ENCODE measurements at places on chromosomes 12 and 14. TPM values are rescaled to one million over a fixed set of nuclear protein-coding genes. Genes with fewer than 3 reads are reported as not detected.

GRCh38 chr12:104310751-104311633 lies 7.5 kb downstream of the EID3 start:
- H3K36me3 ChIP-seq, result peaks cover 7% of the 10 kb centered on the region
- H3K4me1 ChIP-seq, result peaks cover 8% of the 10 kb centered on the region
- DNase-seq, result no peak
- H3K4me3 ChIP-seq, result no peak overlapping the region

GRCh38 chr12:24038211-24038997 lies 88.9 kb upstream of the SOX5 start:
- H3K27me3 ChIP-seq, result no peaks in the 10 kb centered on the region
- H3K36me3 ChIP-seq, result no peaks in the 10 kb centered on the region
- no peak overlapping the region for H3K4me3 ChIP-seq
- DNase-seq, result no peak
- no peaks in the 10 kb centered on the region for H3K4me1 ChIP-seq
- no peak overlapping the region for H3K27ac ChIP-seq

DNA sequence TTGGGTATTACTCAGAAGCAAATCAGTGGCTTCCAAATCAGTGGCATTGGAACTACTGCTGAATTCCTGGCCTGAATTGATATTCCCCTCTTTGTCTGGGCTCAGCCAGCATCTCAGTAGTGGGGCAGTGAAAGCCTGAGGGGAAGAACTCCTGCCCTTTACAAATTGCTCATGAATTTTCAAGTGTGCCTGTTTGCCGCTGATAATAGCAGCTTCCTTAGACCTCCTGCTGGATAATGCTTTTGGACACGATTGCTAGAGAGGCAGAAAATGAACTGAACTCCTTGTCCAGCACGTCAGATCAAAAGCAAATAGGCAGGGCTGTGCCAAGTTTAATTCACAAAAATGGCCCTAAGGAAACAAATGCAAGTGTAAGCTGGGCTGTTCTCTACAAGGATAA lies 91.3 kb upstream of the GZMB start:
- H3K36me3 ChIP-seq, result no peaks in the 10 kb centered on the region
- no peaks in the 10 kb centered on the region for H3K27me3 ChIP-seq
- H3K27ac ChIP-seq, result no peak overlapping the region
- DNase-seq, result no peak
- H3K4me1 ChIP-seq, result no peaks in the 10 kb centered on the region

DNA sequence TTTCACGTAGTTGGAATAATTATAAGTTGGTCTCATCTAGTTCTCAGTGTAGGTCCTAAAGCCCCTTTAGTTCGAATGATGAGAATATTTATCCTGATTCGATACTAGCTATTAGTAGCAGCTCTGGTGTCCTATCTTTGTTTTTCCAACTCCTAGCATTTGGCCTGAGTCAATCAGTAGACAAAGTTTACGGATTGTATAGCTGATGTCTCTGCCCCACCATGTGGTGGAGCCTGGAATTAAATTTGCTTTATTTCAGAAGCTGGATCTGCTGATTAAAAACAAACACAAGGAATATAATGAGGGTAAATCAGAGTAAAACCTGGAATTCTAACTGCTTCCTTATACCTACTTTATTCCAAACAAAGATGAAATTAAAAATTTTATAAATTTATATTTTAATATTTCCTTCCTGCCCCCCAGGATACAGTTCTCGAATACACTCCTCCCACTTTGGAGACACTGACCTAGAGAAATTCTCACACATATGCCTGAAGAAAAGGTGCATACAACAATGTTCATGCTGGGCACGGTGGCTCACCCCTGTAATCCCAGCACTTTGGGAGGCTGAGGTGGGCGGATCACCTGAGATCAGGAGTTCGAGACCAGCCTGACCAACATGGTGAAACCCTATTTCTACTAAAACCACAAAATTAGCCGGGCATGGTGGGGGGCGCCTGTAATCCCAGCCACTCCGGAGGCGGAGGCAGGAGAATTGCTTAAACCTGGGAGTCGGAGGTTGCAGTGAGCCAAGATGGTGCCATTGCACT lies 7.6 kb upstream of the BRMS1L start:
- no peak overlapping the region for H3K27ac ChIP-seq
- no peaks in the 10 kb centered on the region for H3K27me3 ChIP-seq
- H3K4me3 ChIP-seq, result no peak overlapping the region
- no peaks in the 10 kb centered on the region for H3K4me1 ChIP-seq
- no peaks in the 10 kb centered on the region for H3K36me3 ChIP-seq

DNA sequence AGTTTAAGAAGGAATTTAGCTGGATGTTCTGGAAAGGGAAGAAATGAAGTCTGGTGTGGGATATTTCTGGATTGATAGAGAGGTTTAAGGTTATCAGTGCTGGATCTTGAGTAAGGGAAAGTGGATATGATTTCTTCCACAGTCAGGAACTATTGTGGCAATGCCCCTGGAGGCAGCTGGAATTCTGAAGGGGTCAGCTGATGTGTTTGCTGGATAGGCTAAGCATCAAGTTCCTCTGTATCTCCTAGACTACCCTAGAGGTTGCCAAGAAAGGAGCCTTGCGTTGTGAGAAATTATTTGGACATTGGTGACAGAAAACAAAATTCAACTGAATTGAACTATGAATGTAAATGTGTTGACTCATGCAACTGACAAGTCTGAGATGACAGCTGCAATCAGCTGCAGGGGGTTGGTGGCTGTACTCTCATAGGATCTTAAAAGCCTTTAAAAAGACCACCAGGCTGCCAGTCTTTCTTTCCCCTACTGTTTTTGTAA lies 244.4 kb downstream of the ATXN7L3B start:
- H3K27me3 ChIP-seq, result no peaks in the 10 kb centered on the region
- H3K4me1 ChIP-seq, result no peaks in the 10 kb centered on the region
- no peak for DNase-seq
- no peaks in the 10 kb centered on the region for H3K36me3 ChIP-seq

DNA sequence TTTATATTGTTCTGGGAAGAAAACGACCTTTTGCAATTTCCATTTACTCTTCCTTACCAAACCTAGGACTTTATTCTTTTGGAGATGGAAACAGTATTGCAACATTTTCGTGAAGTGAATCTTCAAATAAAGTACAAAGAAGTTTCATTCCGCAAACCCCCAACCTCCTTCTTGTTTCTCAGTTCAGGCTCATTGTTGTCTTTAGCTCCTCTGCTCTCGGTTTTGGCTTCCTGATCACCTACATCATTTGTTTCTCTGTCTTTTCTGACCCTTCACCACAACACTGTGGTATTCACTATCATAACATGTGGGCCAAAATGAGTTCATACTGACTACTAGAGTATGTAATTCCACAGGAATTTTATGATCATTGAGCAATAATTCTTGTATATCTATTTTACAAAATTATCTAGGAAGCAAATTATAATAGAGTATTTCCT lies 266.8 kb downstream of the ADAMTS20 start:
- no peaks in the 10 kb centered on the region for H3K36me3 ChIP-seq
- no peaks in the 10 kb centered on the region for H3K4me1 ChIP-seq
- no peak overlapping the region for H3K27ac ChIP-seq
- no peaks in the 10 kb centered on the region for H3K27me3 ChIP-seq
- no peak overlapping the region for H3K4me3 ChIP-seq

NUDT14 gene
- polyA plus RNA-seq, result 47.8 TPM

DNA sequence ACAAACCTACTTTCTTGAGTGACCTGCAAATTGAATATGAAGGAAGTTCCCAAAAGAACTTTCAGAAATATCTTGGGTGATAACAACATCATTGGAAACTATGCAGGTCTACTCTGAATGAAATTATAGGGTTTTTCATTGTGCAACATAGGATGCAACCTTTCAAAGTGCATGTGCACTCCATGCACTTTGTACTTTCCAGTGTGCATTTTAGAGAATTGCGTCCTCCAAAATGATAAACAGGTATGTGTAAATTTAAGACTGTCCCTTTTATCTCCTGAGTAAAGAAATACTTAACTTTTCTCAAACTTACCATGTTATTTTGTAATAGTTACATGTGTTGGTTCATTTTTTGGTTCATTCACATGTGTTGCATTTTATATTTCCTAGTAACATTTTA lies 13.2 kb downstream of the SRSF5 start:
- no peak overlapping the region for H3K27ac ChIP-seq
- no peak for DNase-seq
- no peaks in the 10 kb centered on the region for H3K4me1 ChIP-seq
- H3K4me3 ChIP-seq, result no peak overlapping the region
- peaks cover 12% of the 10 kb centered on the region for H3K36me3 ChIP-seq

SLC15A5 gene
- polyA plus RNA-seq, result not detected

- H3K4me1 ChIP-seq, result peaks cover 7% of the 10 kb centered on the region
- no peaks in the 10 kb centered on the region for H3K27me3 ChIP-seq
- H3K27ac ChIP-seq, result peak overlapping the region; percentile 53
- no peak overlapping the region for H3K4me3 ChIP-seq
- H3K36me3 ChIP-seq, result no peaks in the 10 kb centered on the region
- no peak for DNase-seq
Measured at GRCh38 chr12:124568431-124569374, 1.3 kb upstream of the NCOR2 start.

DNA sequence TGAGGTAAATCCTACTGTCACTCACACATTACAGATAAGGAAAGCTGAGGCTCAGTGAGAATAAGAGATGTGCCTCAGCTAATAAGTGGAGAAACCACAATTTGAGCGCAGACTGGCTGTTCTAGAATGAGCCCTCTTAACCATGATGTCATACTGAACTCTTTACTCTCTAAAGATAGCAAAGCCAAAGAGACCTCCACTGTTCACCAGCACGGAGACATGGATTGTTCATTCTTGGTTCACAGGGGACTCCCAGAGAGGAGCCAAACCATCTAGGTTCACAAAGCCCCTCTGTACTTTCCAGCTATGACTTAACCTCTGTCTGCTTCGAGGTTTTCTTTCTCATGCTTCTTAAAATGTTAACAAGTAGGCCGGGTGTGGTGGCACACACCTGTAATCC lies 32.7 kb upstream of the YARS2 start:
- H3K36me3 ChIP-seq, result no peaks in the 10 kb centered on the region
- H3K4me1 ChIP-seq, result no peaks in the 10 kb centered on the region
- no peak overlapping the region for H3K4me3 ChIP-seq
- no peak overlapping the region for H3K27ac ChIP-seq
- H3K27me3 ChIP-seq, result no peaks in the 10 kb centered on the region

DNA sequence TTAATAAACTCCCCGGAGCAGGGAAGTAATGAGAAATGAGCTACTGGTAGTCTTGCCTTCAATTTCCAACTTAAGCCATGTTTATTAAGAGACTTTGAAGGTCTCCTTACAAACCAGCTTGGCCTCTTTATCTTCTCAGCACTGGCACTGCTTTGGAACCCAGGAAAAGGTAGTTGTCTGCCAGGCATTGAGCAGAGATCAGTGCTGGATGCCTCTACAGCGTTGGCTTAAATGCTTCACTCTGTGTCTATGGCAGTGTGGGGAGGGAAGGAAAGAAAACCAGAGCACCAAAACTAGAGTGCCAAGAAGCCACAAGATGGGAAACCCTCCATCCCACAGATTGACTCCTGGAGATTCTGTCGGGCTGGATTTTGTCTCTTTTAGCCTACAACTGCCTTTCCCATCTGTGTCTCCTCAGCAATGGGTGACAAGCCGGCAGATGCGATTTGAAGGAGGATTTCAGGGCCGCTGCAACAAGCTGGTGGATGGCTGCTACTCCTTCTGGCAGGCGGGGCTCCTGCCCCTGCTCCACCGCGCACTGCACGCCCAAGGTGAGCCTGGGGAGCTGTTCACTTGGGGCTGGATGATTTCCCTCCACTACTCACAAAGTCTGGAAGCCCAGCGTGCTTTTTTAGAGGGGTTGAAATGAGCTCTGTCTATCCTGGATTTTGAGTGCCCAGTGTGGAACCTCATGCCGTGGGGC lies 57.3 kb downstream of the FNTB start:
- no peak overlapping the region for H3K4me3 ChIP-seq
- no peaks in the 10 kb centered on the region for H3K27me3 ChIP-seq
- H3K27ac ChIP-seq, result peak overlapping the region; percentile 23
- DNase-seq, result no peak

CCDC38 gene
- polyA plus RNA-seq, result 0.05 TPM

VDR gene
- polyA plus RNA-seq, result 1.7 TPM

DNA sequence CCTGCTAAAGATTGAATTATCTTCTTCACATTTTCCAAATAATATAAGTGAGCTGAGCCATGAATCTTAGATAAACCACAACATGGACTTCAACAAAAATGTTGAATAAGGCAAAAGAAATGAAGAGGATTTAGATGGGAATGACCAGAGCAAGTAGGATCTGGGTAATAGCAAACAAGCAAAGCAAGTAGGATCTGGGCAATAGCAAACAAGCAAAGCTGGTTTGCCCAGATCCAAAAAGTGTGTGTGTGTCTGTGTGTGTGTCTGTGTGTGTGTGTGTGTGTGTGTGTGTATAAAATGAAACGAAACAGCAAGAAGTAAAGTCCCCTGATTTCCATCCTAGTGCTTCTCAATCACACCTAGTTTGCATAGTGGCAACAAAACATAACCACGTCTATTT lies 549.1 kb downstream of the RERGL start:
- no peak overlapping the region for H3K27ac ChIP-seq
- no peak for DNase-seq
- no peaks in the 10 kb centered on the region for H3K27me3 ChIP-seq
- H3K4me3 ChIP-seq, result no peak overlapping the region
- H3K36me3 ChIP-seq, result no peaks in the 10 kb centered on the region

DNA sequence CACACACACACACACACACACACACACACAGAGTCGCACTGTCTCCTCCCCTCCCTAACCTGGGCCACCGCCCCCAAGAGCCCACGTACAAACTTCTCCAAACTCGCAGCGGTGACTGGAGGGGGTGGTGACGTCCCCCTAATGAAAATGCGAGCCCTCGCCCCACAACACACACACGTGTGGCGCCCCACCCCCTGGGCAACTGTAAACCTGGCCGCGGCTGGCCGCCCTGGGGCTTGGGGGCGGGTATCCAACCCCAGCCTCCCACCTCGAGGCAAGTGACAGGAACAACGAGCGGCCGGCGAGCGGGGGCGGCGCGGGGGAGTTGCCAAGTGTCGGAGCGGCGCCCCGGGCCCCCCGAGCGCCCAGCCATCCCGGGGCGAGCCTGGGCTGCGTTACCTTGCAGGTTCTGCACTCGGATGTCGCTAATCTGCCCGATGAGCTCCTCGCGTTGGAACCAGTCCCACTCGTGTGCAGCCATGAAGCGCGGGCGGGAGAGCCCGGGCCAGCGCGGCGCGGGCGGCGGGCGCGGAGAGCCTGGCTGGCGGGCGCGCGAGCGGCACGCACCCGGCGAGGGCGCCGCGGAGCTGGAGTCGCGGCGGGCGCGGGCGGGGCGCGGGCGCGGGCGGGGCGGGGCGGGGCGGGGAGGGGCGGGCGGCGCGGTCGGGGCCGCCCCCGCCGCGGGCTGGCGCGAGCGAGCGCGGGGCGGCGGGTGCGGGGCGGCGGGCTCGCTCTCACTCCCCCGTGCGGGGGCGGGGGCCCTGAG lies at the start of gene CLMN:
TSS of gene CLMN (minus strand) at position 597 of the 766 bp plus-strand sequence. CDS start at position 481, 116 bp downstream.
- H3K27me3 ChIP-seq, result no peaks in the 10 kb centered on the region
- DNase-seq, result peak; percentile 85
- H3K27ac ChIP-seq, result peak within 1 kb of the TSS; percentile 80
- peak within 1 kb of the TSS; percentile 65 for H3K4me3 ChIP-seq

- peak overlapping the region; percentile 9 for H3K4me3 ChIP-seq
- H3K27me3 ChIP-seq, result no peaks in the 10 kb centered on the region
- no peak overlapping the region for H3K27ac ChIP-seq
- H3K4me1 ChIP-seq, result peaks cover 7% of the 10 kb centered on the region
- H3K36me3 ChIP-seq, result no peaks in the 10 kb centered on the region
Measured at GRCh38 chr14:38868399-38869290, 234.4 kb downstream of the SEC23A start.

- no peak overlapping the region for H3K27ac ChIP-seq
- no peak for DNase-seq
- H3K4me3 ChIP-seq, result no peak overlapping the region
- peaks cover 10% of the 10 kb centered on the region for H3K4me1 ChIP-seq
- no peaks in the 10 kb centered on the region for H3K27me3 ChIP-seq
- H3K36me3 ChIP-seq, result no peaks in the 10 kb centered on the region
Measured at GRCh38 chr14:68513838-68514607, 278.8 kb downstream of the ZFP36L1 start.

GRCh38 chr12:68477261-68477772 lies 133.4 kb upstream of the RAP1B start:
- DNase-seq, result no peak
- no peaks in the 10 kb centered on the region for H3K27me3 ChIP-seq
- no peak overlapping the region for H3K27ac ChIP-seq
- no peaks in the 10 kb centered on the region for H3K36me3 ChIP-seq
- H3K4me1 ChIP-seq, result no peaks in the 10 kb centered on the region
